Cortex of kidney (tissue), 1 donor: ENCODE measurements at places on chromosomes 16 and 17.

DNA sequence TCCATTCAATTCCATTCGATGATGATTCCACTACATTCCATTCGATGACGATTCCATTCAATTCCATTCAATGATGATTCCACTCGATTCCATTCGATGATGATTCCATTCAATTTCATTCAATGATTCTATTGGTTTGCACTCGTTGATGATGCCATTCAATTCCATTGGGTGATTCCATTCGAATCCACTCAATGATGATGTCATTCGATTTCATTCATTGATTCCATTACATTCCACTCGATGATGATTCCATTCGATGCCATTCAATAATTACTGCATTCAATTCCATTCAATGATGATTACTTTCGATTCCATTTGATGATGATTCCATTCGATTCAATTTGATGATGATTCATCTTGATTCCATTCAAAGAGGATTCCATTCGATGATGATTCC lies 1299.4 kb downstream of the TP53TG3F start:
- DNase-seq: no peak

DNA sequence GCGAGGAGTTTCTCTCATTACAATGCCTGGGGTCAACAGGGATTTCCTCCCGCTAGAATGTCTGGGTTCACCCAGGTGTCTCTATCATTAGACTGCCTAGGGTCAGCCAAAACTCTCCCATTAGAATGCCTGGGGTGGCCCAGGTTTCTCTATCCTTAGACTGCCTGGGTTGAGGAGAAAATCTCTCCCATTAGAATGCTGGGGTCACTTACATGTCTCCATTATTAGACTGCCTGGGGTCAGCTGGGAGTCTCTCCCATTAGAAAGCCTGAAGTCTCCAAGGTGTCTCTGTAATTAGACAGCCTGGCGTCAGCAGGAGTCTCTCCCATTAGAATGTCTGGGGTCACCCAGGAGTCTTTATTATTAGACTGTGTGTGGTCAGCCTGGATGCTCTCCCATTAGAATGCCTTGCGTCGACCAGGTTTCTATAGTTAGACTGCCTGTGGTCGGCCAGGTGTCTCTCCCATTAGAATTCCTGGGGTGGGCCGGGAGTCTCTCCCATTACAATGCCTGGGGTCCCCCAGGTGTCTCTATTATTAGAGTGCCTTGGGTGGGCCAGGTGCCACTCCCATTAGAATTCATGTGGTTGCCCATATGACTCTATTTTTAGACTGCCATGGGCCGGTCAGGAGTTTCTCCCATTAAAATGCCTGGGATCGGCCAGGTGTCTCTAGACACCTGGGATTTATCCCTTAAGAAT lies 2272.1 kb downstream of the TP53TG3F start:
- DNase-seq: no peak

DNA sequence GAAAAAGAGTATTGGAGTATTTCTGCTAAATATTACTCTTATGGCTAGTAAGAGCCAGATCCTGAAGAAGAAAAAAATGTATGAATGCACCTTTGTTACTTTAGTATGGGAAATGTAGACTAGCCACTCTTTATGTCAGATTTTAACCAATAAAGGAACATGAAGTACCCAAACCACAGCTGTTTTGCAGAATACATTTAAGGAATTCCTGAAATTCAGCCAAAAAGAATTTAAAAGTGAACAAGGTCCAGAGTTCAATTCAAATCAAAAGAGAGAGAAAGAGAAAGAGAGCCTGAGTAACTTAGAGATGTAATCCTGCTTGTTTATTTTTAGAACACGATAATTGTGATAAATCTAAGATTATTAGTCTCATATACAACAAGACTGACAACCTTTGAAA lies 1.2 kb downstream of the KCNJ16 start:
- no peak for DNase-seq

GRCh38 chr16:69465881-69466280 lies 41.5 kb downstream of the CYB5B start:
- DNase-seq: no peak

- no peak for DNase-seq
Measured at GRCh38 chr16:65154321-65154720, 32.5 kb upstream of the CDH11 start.

DNA sequence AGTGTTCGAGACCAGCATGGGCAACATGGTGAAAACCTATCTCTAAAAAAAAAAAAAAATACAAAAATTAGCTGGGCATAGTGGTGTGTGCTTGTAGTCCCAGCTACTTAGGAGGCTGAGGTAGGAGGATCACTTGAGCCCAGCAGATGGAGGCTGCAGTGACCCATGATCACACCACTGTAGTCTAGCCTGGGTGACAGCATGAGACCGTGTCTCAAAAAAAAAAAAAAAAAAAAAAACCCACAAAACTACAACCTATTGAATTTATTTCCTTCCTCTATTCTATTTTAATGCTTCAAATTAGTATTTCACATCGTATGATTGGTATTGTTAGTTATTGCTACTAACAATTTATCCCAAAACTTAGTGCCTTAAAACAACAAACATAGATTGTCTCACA lies 9.4 kb upstream of the NUFIP2 start:
- DNase-seq: no peak
